ENCODE measurements at places on chromosomes 3 and 15.

DNA sequence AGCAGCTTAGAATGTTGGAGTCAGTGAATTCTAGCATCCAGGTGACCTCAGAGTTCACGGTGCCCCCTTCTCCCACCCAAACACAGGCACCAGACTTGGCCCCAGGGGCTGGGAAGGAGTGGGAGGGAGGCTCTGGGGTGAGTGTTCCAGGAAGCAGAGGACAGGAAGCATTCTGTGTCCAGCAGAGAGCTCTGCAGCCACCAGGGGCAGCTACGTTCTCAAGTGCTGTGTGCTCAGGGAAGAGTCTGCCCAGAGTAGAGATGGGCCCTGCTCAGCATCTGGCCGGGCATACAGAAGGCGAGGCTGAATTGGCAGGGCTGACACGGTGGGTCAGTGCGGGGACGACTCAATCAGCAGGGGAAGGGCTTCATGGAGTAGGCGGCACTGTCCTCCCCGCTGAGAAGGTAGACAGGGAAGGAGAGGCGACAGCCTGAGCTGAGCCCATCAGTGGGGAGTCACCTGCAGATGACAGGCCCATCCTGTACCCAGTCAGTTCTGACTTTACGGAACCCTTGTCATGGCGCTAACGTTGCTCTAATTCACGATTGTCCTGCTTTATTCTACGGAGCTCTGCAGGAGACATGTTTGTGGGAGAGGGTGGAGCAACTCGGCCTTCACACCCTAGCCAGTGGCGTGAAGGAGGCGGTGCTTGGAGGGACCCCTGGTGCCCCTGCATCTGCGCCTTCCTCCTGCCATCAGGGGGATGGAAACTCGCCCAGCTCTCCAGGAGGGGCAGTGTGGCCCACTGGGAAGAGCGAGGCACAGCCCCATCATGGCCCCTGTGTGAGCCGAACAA, 82.2 kb downstream of the C3orf70 start:
- no peak for DNase-seq

GRCh38 chr15:67406257-67406861, 114.6 kb upstream of the C15orf61 start:
- no peak for DNase-seq

- no peak for DNase-seq
Measured at GRCh38 chr3:42472555-42472954, 29.9 kb upstream of the VIPR1 start.

- no peak for DNase-seq
Measured at GRCh38 chr15:50117431-50118027, 1.5 kb downstream of the ATP8B4 start.

Measured in common myeloid progenitor, CD34-positive (primary cell).